HCT116 (cell line): ENCODE measurements at places on chromosomes 3 and 15. TPM values are rescaled to one million over a fixed set of nuclear protein-coding genes. Genes with fewer than 3 reads are reported as not detected.

DNA sequence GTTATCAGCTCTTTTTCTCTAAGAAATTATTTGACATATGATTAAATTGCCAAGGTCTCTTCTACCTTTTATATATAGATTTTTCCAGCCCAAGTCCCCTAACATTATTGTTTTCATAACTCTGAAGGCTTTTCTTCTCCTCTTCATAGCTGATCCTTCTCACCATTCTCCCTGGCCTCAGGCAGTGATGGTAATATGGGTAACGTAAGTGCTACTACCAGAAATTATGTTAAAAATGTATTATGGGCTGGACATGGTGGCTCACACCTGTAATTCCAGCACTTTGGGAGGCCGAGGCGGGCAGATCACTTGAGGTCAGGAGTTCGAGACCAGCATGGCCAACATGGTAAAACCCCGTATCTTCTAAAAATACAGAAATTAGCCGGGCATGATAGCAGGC is 29.2 kb downstream of the BMF start:
- DNase-seq, result no peak

- no peak for DNase-seq
Measured at GRCh38 chr3:8538913-8539312, 37.3 kb downstream of the LMCD1 start.

- DNase-seq, result no peak
Measured at GRCh38 chr15:79519628-79520027, 87.5 kb downstream of the MINAR1 start.

DNA sequence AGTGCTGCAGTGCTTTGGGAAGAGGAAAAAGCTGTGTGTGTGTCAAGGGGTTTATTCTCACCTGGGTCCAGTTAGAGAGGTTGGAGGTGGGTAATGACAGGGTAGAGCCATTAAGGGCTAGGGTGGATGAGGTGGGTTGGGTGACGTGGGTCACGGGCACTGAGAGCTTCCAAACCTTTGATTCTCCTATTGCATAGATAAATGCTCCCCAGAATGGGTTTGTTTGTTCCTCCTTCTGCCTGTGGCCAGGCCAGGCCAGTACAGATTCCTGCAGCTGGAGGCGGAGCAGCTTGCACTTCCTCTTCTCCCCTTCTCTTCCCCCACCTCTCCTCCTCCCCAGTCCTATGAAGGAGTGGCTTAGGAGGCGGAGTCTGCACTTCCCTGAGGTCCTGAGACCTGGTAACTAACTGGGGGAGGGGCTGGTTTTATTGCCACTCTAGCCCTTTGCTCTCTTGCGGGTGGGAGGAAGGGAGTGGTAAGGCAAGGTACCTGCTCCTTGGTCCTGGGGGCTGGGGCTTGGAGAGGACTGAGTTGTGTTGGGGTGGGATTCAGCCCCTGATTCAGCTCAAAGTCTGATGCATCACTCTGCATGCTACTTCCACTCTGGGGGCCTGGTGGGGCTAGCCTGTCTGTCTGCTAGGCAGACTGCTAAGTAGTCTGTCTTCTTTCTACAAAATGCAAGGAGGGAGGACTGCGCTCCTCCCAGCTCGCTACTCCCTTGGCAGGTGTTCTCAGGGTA is 3.5 kb downstream of the SPINT1 start:
- DNase-seq, result no peak

DNA sequence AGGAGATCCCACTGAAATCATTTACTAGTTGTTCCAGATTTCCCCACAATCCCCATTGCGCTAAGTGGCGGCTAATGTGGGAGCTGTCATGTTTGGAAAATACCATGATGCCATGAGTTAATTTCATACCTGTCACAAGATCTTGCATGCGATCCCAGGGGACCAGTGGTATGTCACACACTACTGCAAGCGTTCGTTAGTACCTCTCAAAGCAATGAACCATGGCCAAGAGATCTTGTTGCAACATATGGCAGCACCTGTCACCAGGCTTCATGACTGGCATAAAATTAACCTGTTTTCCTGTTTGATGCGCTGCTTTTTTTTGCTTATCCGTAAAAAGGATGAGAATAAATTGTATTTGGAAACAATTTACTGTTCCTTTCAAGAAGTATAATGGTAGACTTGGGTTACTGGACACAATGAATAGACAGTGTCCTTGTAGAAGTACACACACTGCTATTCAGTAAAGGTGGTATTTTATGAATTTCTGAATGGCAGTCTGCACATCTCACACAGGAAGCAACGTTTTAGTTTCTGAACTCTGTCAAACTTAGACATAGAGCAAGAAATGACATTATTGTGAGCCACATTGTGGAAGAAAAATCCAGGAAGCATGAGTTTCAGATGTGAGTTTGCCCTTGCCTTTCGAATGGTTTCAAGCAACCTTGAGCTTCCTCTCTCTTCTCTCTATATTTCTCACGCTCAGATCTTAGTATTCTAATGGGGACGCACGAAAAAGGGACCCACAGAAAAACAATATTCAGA is 81.9 kb downstream of the CHL1 start:
- DNase-seq, result no peak

DNA sequence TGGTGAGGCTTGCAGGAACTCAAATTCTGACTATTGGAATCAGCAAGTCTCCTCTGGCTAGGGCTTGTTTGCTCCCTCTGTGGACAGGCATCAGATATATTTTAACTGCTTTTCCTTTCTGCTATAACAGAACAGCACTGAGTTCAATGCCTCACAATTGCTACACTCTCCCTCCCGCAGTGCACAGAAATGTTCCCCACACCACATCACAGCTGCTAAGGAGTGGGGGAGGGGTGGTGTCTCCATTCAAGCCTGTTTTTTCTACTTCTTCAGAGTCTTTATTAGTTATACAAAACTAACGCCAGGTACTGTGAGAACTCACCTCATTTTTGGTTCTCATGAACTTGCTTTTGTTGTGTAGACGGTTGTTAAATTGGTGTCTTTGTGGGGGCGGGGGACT is 68.5 kb downstream of the BCHE start:
- no peak for DNase-seq

DNA sequence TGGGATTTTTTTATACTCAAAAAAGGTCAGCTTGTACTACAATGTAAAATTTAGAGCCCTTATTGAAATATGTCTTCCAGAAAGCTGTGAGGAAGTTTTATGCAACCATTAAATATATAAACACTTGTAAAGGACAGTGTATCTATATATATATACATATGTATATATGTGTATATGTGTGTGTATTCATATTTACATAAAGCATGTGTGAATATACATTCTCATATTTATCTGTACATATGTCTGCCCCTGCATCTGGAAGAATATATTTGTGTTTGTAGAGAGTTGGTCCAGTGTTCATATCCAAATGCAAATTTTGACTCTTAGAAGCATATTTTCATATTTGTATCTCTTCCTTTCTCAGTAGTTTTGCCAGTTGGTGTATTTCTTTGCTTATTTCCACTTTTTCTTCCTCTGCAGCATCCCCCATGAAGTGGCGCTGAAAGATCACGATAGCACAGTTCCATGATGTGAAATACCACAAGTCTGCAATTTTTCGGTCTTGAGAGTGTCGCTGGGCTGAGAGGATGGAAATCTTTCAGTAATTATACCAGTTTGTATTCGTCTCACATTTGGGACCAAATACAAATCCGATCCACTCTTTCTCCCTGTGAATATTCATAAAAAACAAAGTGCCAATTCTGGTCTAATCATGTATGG is 311.7 kb upstream of the DPH6 start:
- no peak for DNase-seq

GRCh38 chr15:35929740-35930444 is 383.9 kb upstream of the DPH6 start:
- DNase-seq, result no peak

- DNase-seq, result no peak
Measured at GRCh38 chr3:124260206-124260915, 268.4 kb upstream of the ROPN1 start.

- DNase-seq, result no peak
Measured at GRCh38 chr3:119340014-119340413, 45.8 kb downstream of the ARHGAP31 start.

DNA sequence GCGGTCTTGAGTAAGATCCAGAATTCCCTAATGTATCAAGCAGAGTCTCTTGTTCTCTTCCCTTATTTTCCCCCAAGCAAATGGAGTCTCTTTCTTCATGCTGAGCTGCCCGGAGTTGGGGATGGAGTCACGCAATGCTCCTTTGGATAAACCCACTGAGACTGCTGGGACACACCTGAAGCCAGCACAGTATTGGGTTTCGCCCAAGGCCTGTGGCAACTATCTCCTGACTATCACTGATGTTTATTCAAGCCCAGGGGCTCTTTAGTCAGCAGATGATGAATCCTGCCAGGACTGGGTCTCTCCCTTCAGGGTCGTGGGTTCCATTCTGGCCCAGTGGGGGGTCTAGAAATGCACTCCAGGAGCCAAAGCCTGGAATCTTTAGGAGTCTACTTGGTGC is 11.3 kb downstream of the USF3 start:
- DNase-seq, result no peak

- DNase-seq, result no peak
Measured at GRCh38 chr15:44550256-44550655, 13.3 kb downstream of the EIF3J start.

SMAD6 gene
- 6.6 TPM for total RNA-seq

BTD gene
- 5.0 TPM for total RNA-seq

ZNF609 gene
- total RNA-seq, result 31.0 TPM

ARRDC4 gene
- total RNA-seq, result 19.6 TPM

C15orf39 gene
- total RNA-seq, result 29.3 TPM

SLC12A1 gene
- not detected for total RNA-seq

SMCO1 gene
- not detected for total RNA-seq
